Aorta (tissue), 5 donors: ENCODE measurements at places on chromosomes 4 and X. TPM values are rescaled to one million over a fixed set of nuclear protein-coding genes. Genes with fewer than 3 reads are reported as not detected.
A peak's percentile ranks its signal among the peaks of the same experiment; 100 is the strongest.

DNA sequence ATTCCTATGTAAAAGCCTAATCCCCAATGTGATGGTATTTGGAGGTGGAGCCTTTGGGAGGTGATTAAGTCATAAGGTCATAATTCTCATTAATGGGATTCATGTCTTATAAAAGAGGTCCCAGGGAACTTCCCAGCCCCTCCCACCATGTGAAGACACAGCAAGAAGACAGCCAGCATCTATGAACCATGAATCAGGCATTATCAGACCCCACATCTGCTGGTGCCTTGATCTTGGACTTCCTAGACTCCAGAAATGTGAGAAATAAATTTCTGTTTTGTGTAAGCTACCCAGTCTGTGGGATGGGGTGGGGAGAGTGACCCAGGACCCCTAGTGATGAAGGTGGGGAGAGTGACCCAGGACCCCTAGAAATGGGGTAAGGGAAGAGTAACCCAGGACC lies 6.1 kb upstream of the DAPP1 start:
- no peak for DNase-seq
- H3K36me3 ChIP-seq = no peaks in the 10 kb centered on the region
- no peaks in the 10 kb centered on the region for H3K27me3 ChIP-seq
- no peaks in the 10 kb centered on the region for H3K4me1 ChIP-seq
- H3K27ac ChIP-seq = no peak overlapping the region
- no peak overlapping the region for H3K4me3 ChIP-seq

DNA sequence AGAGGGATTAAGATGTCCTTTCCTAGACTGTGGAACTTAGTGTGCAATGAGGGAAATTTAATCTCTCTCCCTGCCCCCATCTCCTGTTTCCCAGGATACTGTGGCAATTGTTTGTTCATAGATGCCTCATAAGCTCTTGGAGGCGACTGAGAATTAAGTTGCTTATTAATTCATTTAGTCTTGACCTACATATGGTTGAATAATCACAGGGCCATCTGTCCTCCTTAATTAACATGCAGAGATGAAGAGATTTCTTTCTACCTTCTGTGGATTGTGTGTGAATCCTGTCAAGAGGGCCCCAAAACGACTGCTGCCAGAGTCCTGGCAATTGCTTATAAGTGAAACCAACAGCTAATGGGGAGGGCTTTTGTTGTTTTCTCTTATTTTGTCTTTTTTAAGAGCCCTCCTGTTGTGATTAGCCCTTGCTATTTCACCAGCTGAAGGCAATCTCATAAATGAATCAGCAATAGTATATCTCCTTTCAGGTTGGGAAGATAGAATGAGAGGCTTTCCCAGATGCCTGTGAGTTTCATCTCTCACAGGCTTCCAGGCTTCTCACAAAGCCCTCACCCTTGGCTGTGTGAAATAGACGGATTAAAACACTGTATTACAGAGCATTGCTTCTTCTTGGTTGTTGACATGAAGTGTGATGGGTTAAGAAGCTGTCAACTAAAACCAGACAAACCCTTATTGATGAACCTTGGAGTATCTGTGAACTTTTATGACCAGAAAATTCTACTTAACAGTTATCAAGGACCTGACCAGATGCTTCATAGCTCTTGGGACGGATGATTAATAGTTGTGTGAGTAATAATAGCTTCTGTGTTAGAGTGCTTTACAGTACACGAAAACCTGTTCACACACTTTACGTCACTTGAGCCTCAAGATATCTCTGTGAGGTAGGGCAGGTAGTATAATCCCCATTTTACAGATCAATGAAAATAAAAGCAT lies 58.5 kb downstream of the PGRMC2 start:
- no peak for DNase-seq
- H3K36me3 ChIP-seq = no peaks in the 10 kb centered on the region
- no peak overlapping the region for H3K27ac ChIP-seq
- H3K27me3 ChIP-seq = no peaks in the 10 kb centered on the region

GRCh38 chr4:149056615-149057014 lies 614.4 kb upstream of the NR3C2 start:
- no peak overlapping the region for H3K4me3 ChIP-seq
- H3K4me1 ChIP-seq = no peaks in the 10 kb centered on the region
- H3K36me3 ChIP-seq = no peaks in the 10 kb centered on the region

DNA sequence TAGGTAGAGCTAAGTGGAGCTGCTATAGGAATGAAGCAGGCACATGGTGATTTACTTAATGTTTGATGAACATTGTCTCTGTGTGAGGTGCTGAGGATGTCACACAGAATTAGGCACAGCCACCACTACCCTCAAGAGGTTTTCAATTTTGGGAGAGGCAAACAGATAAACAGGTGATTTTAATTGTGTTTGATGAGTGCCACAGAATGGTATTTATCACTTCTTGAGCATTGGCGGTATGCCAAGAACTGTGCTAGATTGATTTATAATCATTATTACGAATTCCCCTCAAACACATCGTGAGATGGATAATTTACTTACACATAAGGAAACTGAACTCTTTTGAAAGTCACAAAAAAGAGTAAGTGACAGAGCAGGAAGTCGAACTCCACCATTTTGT lies 74.8 kb downstream of the FREM3 start:
- no peaks in the 10 kb centered on the region for H3K4me1 ChIP-seq
- H3K27me3 ChIP-seq = no peaks in the 10 kb centered on the region

DNA sequence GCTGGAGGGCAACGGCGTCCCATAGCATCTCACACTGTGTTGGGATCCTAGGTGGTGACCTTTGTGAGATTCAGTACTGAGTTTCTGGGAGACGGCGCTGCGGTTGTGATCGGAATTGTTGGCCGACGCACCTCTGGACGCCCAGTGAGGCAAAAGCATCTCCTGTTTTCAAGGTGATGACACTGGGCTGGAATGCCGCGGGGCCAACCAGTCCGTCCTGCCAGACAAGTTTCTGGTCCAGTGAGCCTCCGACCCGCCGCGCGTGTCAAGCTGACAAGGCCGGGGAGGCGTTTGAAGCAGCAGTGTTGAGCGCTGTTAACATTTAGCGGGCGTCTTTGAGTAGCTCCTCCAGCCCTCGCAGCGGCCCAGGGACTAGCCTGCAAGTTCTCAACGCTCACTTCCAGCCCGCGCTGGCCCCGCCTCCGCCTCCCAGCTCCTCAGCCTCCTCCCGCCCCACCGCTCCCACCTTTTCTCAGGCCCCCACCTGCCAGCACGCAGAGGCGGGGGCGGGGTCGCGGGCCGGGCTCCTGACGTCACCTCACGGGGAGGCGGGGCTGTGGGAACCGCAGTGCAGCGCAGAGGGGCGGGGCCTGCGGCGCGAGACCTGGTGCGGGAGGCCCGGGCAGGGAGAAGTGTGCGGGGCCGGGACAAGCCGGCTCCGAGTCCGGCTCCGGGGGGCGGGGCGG lies 482 bp upstream of the CDS1 start:
- DNase-seq = peak; percentile 93
- no peaks in the 10 kb centered on the region for H3K36me3 ChIP-seq
- H3K27ac ChIP-seq = no peak overlapping the region
- no peaks in the 10 kb centered on the region for H3K27me3 ChIP-seq
- no peaks in the 10 kb centered on the region for H3K4me1 ChIP-seq

DNA sequence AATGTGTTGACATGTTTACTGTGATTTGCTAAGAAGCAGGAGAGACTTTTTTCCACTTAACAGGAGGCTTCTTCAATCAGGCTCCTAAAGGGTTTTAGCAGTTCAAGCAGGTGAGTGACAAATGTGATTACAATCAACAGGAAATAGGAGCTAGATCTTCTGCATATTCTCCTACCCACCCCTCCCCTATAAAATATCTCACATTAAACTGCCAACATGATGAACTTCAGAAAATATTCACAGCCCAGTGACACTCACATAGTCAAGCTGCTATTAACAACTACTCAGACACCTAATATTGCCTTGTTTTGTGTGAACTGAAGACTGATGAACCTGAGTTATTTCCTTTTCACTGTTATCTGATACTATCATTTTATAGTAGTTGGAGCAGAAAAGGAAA lies 55.9 kb upstream of the ANTXR2 start:
- H3K4me3 ChIP-seq = no peak overlapping the region
- peaks cover 2% of the 10 kb centered on the region for H3K27me3 ChIP-seq
- no peaks in the 10 kb centered on the region for H3K4me1 ChIP-seq
- H3K27ac ChIP-seq = no peak overlapping the region

GRCh38 chr4:176627916-176628315 lies 164.8 kb downstream of the VEGFC start:
- DNase-seq = no peak
- no peaks in the 10 kb centered on the region for H3K36me3 ChIP-seq
- no peaks in the 10 kb centered on the region for H3K27me3 ChIP-seq
- H3K4me1 ChIP-seq = no peaks in the 10 kb centered on the region

DNA sequence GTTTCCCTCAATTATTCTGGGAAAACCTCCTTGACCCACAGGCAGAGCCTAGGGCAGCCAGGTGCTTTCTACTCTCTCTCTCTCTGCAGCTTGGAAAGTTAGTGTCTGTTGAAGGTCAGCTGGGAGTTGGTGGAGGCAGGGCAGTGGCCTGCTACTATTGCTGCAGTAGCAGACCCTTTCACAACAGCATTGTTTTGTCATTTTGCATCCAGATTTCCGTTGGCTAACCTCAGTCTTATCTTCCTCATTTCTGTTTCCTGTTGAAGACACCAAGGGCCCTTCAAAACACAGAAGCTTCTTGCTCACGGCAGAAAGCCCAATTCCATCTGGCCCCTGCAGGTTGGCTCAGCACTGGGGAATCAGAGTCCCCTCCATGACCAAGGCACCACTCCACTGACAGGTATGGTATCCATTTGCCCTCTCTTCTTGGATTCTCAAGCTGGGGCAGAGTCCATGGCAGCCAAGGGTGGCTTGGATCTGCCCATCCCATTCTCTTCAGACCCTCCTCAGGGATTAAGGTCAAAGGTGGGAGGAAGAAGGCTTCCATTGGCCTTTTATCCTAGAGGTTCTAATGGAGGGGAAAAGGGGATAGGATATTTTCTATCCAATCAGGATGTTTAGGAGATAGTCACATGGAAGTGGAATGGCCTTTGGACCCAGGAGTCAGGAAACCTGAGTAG lies 24.6 kb downstream of the VSIG4 start:
- H3K36me3 ChIP-seq = no peaks in the 10 kb centered on the region
- H3K4me3 ChIP-seq = no peak overlapping the region

DNA sequence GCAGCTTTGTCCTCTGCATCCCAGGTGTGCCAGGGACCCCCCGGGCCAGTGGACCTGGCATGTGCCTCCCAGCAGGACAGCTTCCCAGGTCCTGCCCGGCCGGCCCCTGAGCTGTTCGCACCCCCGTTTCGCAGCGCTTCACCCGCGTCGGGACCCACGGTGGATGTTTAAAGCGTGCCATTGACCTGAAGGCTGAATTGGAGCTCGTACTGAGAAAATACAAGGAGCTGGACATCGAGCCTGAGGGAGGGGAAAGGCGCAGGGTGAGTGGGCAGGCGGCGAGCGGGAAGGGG lies 7.9 kb downstream of the UVSSA start:
- H3K27ac ChIP-seq = no peak overlapping the region
- no peaks in the 10 kb centered on the region for H3K36me3 ChIP-seq
- no peaks in the 10 kb centered on the region for H3K27me3 ChIP-seq
- no peak overlapping the region for H3K4me3 ChIP-seq
- no peaks in the 10 kb centered on the region for H3K4me1 ChIP-seq

DNA sequence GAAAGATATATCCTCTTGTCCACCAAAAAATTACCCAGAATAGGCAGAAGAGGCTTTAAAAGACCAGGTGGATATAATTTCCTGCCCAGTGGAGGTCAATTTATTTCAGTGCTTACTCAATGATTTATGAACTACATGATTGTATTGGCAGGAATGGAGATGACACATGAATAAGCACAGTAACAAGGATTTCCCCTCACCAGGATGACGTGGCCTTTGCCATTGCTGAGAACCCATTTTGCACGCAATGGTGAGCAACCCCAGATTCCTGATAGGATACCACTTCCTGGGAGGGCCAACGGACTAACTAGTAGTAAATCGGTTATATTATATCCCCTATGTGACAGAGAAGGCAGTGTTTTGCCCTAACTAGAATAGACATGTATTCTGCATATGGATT lies 11.6 kb upstream of the TTC29 start:
- H3K27ac ChIP-seq = no peak overlapping the region
- DNase-seq = no peak
- H3K36me3 ChIP-seq = no peaks in the 10 kb centered on the region
- no peak overlapping the region for H3K4me3 ChIP-seq
- H3K4me1 ChIP-seq = no peaks in the 10 kb centered on the region
- no peaks in the 10 kb centered on the region for H3K27me3 ChIP-seq

- no peaks in the 10 kb centered on the region for H3K27me3 ChIP-seq
- H3K4me1 ChIP-seq = no peaks in the 10 kb centered on the region
- no peak for DNase-seq
- no peak overlapping the region for H3K4me3 ChIP-seq
- no peak overlapping the region for H3K27ac ChIP-seq
Measured at GRCh38 chr4:147658501-147658900, 25.5 kb downstream of the PRMT9 start.

- H3K36me3 ChIP-seq = no peaks in the 10 kb centered on the region
- no peak overlapping the region for H3K27ac ChIP-seq
- no peaks in the 10 kb centered on the region for H3K4me1 ChIP-seq
- no peak overlapping the region for H3K4me3 ChIP-seq
Measured at GRCh38 chr4:165740911-165741310, 132.1 kb upstream of the TLL1 start.

- H3K27me3 ChIP-seq = no peaks in the 10 kb centered on the region
- H3K36me3 ChIP-seq = no peaks in the 10 kb centered on the region
- H3K4me1 ChIP-seq = no peaks in the 10 kb centered on the region
- DNase-seq = no peak
- H3K4me3 ChIP-seq = no peak overlapping the region
Measured at GRCh38 chr4:7828793-7829301, 110.8 kb downstream of the AFAP1 start.

- H3K4me3 ChIP-seq = no peak overlapping the region
- no peak overlapping the region for H3K27ac ChIP-seq
- DNase-seq = no peak
- no peaks in the 10 kb centered on the region for H3K4me1 ChIP-seq
Measured at GRCh38 chr4:94372991-94373390, 30.4 kb upstream of the HPGDS start.

DNA sequence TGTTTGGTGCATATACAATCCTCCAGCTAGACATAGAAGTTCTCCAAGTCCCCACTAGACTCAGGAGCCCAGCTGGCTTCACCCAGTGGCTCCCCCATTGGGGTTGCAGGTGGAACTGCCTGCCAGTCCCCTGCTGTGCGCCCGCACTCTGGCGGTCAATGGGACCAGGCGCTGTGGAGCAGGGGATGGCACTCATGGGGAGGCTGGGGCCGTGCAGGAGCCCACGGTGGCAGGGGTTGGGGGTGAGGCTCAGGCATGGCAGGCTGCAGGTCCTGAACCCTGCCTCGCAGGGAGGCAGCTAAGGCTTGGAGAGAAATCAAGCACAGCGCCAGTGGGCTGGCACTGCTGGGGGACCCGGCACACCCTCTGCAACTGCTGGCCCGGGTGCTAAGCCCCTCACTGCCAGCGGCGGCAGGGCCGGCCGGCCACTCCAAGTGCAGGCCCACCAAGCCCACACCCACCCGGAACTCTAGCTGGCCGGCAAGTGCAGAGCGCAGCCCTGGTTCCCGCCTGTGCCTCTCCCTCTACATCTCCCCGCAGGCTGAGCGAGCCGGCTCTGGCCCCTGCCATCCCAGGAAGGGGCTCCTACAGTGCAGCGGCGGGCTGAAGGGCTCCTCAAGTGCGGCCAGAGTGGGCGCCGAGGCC lies 12.7 kb upstream of the TMPRSS11D start:
- H3K27me3 ChIP-seq = no peaks in the 10 kb centered on the region
- H3K4me3 ChIP-seq = no peak overlapping the region
- H3K27ac ChIP-seq = no peak overlapping the region
- no peaks in the 10 kb centered on the region for H3K4me1 ChIP-seq
- peak; percentile 48 for DNase-seq
- no peaks in the 10 kb centered on the region for H3K36me3 ChIP-seq

Gene PDGFC
- 45.6 TPM for total RNA-seq

Gene MSANTD1
- total RNA-seq = 3.5 TPM

Gene DMD
- total RNA-seq = 260 TPM

Gene OTC
- total RNA-seq = 1.4 TPM

Gene L1CAM
- total RNA-seq = 11.6 TPM

Gene MAGEA2
- not detected for total RNA-seq

Gene MSX1
- total RNA-seq = 14.5 TPM

Gene FDCSP
- not detected for total RNA-seq

Gene TKTL1
- total RNA-seq = 0.24 TPM

Gene NUDT10
- 2.7 TPM for total RNA-seq
